ENCODE measurements at places on chromosomes 12 and 14.
A peak's percentile ranks its signal among the peaks of the same experiment; 100 is the strongest.

DNA sequence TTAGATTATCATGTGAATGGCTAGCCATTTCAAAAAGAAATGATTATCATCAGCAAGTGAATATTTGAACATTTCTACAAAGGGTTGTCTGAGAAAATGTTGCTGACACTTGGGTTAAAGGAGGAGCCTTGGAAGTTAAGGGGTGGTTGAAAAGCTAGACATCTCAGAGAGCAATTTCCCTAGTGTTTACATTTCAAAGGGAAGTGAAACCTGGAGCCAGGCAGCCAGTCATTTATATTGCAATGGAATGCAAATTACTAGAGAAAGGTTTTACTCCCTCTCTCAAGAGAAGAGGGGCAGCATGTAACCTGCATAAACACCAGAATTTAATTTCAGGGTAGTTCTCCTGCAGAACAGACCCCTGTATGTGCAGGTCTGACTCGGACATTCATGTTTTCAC is 279.0 kb downstream of the SLC16A7 start:
- no peak for DNase-seq

DNA sequence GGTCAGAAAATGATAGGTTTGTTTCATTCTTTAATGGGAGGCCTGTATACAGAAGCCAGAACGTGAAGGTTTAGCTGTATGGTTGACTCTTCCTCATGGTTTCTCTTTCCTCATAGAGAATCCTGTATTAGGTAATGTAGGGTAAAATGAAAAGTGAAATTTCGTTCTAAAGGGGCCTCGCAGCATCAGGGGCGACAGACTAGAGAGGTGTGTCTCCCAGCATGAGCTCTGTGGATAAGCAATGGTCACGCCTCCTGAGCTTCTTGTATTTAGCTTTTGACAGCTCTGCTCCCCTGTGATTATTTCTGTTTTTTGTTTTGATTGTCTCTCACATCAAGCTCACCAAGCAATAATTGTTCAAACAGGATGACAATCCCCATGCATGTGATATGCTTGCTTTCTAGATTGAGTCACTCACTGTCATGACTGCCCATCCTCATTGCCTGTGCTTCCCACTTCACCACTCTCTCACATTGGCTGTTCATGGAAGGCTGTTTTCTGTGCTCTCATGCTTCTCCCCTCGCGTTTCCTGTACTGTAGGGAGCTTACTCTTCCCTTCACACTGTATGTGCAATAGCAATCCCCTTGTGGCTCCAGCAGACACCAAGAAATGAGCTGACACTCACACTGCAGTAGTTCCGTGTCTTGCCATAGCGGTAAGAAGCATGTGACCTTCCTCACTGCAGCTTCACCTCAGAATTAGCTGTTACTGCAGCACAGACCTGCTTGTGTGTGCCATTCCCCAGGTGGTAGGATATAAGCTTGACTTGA is 44.0 kb downstream of the RAD52 start:
- DNase-seq = no peak

GRCh38 chr12:111160350-111161241 is 208.3 kb downstream of the PHETA1 start:
- no peak for DNase-seq

- DNase-seq = no peak
These were observed 10.0 kb downstream of the CAPZA3 start for GRCh38 chr12:18747895-18748294.

DNA sequence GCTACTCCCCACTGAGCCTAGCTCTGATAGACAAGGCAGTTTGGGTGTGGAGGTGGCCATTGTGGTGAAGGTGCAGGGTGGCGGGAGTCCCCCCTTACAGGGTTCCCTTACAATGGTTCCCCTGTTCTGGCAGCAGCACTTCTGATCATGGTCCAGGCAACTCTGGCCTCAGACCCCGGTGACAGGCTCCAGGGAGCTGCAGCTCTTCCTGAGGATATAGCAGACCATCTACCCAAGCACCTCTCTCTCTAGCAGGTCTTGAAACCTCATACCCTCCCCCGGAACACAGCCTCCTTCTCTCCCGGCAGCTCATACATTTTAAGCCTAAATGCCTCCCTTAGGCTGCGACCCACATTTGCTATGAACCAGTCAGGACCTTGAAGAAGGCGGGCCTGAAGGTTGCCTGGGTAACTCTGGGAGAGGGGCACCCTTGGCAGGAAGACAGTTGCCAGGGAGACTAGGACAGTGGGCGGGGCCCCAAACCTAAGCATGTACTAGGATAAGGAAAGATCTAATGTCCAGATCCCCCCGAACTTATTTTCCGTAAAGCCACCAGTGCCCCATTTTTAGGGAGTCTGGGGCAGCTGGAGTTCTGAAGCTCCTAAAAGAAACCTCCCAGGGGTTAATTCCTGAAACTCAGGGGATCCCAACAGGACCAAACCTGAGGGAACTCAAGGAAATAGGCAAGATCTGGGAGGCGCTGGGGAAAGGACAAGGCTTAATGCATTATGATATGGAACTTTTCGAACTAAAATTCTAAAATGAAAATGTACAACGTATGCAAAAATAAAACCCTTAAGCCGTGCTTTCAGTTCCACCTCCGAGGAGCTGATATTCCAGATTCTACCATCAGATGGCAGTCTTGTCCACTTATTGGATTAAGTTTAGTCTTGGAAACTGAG is 4.5 kb upstream of the GDF11 start:
- peak; percentile 89 for DNase-seq

DNA sequence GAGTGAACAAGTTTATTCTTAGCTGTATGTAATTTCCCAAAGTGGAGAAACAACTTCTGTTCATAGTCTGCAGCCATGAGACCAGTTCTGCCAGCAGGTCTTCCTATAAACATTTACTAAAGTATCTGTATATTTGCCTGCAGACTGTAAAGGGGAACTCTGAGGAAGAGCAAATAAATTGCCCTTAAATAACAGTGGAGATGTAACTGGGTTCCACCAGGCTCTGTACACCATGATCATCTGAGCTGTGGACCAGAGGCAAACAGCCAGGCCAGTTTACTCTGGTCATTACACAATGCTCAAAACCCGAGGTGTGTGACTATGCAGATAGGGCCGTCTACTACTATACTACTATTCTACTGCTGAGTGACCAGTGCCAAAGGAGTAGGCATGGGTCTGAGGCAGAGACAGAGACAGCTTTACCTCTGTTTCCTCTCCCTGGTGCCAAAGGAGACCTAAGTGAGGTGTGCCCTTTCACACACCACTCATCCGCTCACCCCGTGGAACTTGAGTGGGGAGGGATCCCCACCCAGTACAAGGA is 21.1 kb upstream of the CERS5 start:
- DNase-seq = no peak

All from stimulated activated CD4-positive, alpha-beta T cell treated with anti-CD3 and anti-CD28 coated beads, Interleukin-15, amount 100 ng/mL, for 24 hours (primary cell).